ENCODE measurements at places on chromosomes 1 and 21.

- DNase-seq: no peak
Observed at GRCh38 chr1:8669606-8670335, 147.7 kb downstream of the RERE start.

DNA sequence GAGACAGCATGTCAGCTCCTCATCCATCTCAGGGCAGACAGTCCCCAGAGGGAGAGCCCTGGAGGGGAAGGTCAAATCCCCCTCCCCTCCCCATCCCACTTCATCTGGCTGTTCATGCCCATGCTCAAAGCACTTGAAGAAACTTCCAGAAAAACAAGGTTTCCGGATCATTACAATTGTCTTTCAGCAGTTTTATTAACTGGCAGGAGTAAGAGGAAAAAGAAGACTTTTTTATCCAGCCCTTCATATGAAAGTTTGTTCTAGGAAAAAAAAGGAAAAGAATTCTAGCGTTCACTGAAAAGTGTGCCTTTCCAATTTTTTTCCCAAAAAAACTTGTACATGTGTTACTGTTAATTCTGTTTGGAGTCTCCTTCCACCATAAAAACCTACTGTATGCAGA lies 145.7 kb upstream of the TIAM1 start:
- DNase-seq: no peak

DNA sequence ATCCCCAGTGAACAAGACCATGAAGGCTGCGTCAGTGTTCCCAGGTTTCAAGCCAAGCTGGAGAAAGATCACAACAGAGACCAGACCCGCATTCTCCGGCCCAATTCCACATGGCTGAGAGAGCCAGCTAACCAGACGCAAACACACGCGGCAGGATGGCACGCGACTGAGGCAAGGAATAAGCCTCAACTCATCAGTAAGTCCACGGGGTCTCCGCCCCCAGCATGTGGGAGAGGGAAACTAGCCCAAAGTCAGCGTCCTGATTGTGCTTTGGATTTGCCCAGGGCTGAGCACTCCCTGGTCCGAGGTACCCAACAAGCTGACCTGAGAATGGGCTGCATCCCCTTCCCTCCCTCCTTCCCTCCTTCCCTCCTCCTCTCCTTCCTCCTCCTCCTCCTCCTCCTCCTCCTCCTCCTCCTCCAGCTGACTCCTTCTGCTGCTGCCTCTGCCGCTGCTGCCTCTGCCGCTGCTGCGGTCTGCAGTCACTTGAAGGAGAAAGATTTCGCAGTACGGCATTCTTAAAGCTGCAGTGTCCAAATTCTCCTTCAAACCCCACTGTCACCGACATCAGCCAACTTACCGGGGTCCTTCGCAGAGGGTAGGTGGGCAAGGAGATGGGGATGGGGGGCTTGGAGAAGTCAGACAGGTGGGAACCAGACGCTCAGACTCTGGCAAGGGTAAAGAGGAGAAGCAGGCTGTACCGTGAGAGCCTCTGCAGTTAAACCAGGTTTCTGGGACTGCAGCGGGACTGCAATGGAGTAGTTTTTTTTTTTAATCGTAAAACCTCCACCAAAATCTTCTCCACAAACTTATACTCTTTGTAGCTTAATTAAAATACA lies 33.0 kb upstream of the H6PD start:
- peak; percentile 73 for DNase-seq

DNA sequence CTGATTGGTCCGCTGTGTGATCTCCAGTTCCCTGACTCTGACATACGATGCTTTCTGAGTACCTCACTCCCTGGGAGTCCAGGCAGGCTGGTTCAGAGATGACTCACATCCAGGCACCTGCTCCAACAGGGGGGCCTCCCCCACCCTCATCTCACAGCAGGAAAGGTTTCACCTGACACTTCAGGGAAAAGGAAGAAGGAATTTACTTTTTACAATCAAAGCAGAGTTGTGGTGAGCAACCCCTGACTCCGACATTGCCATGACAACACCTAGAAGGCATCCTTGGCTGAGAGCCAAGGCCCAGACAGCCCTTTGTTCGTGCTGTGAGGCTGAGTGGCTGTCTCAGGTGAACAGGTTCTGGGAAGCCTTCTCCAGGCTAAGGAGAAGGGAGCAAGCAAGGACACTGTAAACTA lies 164.6 kb upstream of the GJB5 start:
- DNase-seq: no peak

DNA sequence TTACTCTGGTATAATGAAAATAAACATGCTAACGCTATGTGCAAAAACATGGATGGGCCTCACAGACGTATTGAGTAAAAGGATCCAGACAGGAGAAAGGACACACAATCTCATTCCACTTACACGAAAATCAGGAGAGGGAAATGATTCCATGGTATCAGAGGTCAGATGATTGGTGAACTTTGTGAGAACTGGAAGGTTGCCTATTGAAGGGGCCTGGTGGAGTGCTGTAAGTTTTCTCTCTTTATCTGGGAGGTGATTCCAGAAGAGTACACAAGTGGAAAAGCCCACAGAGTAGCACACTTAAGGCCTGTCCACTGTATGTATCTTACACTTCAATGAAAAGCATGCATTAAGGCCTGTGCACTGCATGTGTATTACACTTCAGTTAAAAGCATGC lies 9.6 kb downstream of the GSTM2 start:
- no peak for DNase-seq

DNA sequence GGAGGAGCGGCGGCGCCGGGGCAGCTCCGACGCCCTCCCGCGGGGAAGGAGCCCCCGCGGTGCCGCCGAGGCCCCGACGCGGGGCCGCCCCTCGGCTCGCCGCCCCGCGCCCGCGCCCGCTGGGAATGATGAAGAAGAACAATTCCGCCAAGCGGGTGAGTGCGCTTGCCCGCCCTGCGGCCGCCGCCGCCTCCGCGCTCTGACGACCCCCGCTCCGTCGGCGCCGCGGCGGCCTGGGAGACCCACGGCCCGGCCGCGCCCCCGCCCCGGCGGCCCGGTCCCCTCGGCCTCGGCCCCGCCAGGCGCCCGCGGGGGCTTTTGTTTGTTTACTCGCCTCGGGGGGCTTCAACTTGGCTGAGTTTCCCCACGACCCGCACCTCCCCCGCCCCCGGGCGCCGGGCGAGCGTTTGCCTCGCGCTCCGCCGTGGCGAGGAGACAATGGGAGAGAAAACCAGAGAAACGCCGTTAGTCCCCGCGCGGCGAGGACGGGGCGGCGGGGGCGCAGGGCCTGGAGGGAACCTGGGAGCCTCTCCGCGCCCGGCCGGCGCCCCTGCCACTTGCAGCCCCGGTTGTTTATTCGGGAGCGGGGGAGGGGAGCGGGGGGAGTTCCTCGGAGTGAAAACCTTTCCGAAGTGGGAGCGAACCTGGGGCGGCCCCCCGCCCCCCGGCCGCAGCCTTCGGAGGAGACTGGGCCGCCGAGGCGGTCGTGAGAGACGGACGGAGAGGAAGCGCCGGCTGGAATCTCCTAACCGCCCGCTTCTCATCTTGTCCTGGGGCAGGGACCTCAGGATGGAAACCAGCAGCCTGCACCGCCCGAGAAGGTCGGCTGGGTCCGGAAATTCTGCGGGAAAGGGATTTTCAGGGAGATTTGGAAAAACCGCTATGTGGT lies 661 bp downstream of the PLEKHO1 start:
- no peak for DNase-seq

- DNase-seq: no peak
Observed at GRCh38 chr1:77560741-77561140, 121.7 kb downstream of the ZZZ3 start.

- peak; percentile 60 for DNase-seq
Observed at GRCh38 chr1:7669559-7670311, 101.4 kb upstream of the VAMP3 start.

DNA sequence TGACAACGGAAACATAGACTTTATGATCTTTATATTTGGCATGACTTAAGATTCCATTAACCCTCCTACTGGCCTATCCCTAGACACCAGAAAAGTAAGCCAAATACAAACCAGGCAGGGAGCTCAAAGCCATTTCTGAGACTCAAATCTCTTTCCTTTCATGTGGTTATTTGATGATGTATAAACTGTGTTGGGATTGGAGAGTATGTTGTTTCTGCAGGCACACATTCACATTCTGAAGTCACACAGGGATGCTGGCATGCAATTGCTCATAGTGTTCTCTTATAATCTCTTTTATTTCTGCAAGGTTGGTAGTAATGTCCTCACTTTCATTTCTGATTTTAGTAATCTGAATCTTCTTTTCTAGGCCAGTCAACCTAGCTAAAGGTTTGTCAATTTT lies 5.8 kb downstream of the ZMYND12 start:
- no peak for DNase-seq

- DNase-seq: no peak
Observed at GRCh38 chr1:95180371-95180770, 53.6 kb upstream of the RWDD3 start.

DNA sequence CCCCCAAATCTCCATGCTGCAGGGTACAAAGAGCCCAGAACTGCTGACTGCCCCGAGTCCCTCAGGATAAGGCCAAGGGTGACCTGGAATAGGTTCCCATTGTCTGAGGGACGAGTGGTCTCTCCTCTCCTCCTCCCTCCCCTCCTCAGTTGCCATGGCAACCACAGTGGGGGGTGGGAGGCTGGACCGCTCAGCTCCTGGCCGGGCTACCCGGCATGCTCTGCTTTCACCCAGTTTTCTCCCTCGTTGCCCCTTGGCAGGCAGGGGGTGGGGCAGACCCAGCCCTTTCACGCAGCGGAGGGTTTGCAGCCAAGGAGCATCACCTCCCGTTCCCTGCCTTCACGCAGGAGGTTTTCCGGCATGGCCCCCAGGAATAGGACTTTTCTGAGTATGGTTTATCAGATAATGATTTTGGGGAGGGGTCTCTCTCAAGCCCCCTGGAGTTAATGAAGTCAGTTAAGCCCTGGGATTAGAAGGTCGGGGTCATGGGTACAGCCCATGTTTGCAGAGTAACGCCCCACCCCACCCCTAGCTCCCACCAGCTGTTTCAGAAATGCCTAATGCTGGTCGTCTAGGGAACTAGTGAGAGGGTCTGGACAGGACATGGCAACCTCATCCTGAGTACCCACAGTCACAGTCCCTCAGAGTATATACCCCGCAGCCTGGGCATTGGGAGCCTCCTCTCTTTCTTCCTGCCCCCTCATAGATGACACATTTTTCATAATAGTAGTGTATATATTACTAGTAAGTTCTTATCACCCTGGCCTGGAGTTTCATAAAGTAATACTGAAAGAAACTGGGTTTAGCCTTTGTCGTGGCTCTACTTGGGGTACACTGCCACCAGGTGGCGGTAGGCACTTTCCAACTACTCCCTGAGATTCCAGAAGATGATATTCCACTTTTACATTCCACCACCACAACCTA lies 20.7 kb downstream of the C1QB start:
- DNase-seq: peak; percentile 84

- peak; percentile 77 for DNase-seq
Observed at GRCh38 chr1:147515045-147515869, 26.0 kb upstream of the BCL9 start.

DNA sequence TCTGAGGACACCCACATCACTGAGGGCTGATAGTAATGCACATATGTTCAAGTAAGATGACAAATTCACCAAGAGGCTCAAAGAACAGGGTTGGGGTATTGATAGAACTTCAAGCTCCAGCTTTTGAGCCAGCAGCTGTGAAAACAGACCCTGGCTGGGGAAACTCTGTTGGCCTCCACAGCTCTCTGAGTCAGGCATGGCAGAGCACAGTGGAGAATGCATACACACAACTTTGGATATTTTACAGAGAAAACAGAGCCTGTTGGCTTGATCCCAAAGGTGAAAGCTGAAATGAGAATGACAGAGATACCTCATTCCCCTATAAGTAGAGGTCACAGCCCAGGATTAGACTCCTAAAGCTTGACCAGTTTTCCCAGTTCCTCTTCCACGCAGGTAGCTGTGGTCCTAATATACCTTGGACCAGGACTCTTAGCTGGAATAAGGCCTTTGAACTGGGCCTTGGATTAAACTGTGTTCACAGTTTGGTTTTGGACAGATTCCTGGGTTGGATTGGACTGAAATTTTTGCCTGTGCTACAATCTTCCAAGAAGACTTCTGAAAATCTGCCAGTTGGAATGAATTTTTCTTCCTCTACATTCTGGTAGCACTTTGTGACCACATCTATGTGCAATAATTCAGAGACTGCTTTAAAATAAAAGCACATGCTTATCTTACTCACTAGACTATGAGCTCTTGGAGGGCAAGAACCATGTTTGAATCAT lies 101.6 kb upstream of the HMGB4 start:
- no peak for DNase-seq

- no peak for DNase-seq
Observed at GRCh38 chr1:7421471-7422075, 349.5 kb upstream of the VAMP3 start.

GRCh38 chr1:52677076-52677806 lies 20.9 kb downstream of the COA7 start:
- no peak for DNase-seq

- DNase-seq: no peak
Observed at GRCh38 chr1:59577774-59578173, 237.0 kb upstream of the HOOK1 start.

DNA sequence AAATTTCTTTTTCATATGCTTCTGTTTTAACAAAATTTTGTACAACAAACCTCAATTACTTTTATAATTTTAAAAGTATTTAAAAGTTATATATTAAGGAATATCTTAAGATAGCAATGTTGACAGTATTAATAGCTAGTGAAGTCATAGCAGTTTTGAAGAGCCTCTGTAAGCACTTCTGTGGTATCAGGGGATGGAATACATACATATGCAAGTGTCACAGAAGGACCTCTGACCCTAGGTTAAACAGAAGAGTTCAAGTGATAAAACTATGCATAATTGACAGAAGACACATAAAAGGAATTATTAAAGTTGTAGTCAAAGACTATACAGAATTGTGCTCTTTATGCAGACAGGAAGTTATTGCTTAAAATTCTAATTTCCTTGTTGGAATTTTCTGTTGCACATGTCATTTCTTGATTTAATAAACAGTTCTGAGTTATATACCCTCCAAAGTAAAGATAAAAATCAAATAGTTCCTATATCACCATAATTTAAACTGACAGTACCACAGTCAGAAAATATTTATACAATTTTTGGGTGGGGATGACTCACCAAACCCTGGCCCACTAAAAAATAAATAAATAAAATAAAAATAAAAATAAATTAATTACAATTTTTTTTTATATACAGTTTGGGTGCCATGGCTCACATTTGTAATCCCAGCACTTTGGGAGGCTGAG lies 27.1 kb downstream of the IPP start:
- no peak for DNase-seq

DNA sequence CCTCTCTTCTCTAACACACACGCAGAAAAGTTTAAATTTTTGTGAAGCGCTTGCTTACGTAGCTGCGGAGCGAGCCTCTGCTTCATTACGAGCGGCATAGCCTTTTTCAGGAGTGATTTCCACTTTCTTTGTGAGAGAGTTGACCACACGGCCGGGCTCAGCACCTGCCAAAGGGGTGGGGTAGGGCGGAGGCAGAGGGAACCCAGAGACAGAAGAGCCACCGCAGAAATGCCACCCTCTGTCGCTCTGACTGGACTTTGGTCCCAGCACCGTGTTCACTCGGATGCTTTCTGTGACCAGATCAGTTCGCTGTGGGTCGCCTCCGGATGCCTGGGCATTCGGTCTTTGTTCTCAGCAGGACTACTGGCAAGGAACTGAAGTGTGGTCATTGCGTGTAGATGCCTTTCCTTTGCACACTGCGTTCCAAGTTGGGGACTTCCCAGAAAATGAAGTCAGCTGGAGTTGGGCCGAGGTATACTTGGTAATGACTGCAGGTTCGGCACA lies 883 bp downstream of the CHODL start:
- DNase-seq: peak; percentile 4

Measured in choroid plexus epithelial cell (primary cell).